Stimulated activated CD4-positive, alpha-beta T cell treated with anti-CD3 and anti-CD28 coated beads, Interleukin-12 subunit alpha, Interleukin-12 subunit beta, amount 100 ng/mL, for 24 hours (primary cell): ENCODE measurements at places on chromosomes 7 and 10.

DNA sequence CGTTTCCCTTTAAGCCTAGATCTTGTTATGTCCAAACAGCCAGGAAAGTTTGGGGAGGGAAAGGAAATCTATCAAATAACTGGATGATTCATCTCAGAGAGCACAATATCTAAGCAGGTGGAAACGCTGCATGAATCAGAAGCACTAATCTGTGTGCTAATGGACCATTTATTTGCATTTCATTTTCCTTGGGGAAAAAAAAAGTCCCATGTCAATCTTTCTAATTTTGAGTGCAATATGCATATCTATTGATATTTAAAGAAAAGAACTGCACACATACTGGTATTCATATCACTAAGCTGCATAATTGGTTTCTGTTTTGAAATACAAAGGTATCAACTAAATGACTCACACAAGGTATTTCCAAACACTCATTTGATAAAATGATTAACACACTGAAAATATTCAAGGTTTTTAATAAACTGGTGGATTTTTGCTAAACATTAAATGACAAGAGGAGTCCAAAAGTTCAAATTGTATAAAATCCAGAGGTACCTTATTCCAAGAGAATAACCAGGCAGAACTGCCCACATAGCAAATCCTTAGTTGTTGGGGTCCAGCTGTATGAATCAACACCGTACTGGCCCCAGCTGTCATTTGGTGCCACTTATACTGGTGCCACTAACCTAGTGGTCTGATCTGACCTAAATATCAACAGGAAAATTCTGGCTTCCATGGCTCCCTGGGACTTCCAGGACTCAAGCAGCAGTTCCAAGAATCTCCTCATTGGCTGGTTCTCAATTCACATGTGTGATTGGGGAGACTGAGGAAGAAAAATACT lies 122.2 kb upstream of the SP4 start:
- no peak for DNase-seq

GRCh38 chr10:11381511-11381910 lies 229.9 kb downstream of the USP6NL start:
- DNase-seq: no peak

DNA sequence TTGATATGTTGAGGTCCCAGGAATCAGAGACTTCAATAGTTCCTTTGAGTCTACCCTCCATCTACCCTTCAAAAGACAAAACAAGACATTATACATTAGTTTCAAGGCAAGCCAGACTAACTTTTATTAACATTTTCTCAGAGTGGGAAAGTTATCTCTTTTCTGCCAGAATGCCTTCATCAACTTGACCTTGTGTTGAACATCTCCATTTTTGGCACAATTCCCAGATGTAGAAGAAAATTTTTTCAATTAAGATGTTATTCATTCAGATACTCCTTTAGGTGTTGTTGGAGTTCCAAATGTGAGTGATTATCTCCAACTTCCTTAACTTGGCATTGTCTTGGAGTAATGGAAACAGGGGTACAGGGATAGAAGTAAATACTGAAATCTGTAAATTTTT lies 59.1 kb downstream of the NRF1 start:
- DNase-seq: no peak

- no peak for DNase-seq
These were observed 10.7 kb upstream of the KMT2E start for GRCh38 chr7:105003275-105003674.

DNA sequence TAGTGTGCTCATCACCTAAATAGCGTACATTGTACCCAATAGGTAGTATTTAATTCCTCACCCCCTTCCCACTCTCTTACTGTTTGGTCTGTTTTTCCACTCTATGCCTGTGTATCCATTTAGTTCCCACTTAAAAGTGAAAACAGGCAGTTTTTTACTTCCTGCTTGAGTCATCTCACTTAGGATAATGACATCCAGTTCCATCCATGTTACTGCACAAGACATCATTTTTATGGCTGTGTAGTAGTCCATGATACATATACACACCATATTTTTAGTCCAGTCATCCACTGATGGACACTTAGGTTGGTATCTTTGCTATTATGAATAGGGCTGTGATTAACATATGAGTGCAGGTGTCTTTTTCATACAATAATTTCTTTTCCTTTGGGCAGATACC lies 10.1 kb downstream of the STK17A start:
- no peak for DNase-seq

DNA sequence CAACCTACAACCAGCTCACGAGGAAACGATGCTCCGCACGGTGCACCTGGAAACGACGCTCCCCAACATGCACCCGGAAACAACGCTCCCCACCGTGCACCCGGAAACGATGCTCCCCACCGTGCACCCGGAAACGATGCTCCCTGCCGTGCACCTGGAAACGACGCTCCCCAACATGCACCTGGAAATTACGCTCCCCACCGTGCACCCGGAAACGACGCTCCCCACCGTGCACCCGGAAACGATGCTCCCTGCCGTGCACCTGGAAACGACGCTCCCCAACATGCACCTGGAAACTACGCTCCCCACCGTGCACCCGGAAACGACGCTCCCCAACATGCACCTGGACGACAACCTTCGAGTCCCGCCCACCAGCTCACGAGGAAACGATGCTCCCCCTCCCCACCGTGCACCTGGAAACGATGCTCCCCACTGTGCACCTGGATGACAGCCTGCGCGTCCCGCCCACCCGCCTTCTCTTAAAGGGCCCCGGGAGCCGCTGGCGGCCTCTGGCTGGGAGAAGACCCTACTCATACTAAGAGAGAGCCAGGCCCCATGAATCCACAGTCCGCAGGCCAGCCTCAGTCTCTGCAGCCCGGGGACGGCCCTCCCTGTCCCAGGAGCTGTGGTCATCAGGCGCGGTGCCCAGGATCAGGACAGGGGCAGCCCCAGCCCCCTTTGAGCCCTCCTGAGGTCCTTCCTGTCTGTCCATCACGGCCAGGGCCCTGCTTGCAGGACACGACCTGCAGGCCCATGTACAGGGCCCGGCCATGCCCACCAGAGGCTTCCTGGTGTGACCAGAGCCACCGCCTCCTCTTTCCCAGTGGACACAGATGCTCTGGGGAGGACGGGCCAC lies 98.3 kb downstream of the PDGFA start:
- no peak for DNase-seq

GRCh38 chr10:63238501-63238900 lies 105.4 kb downstream of the NRBF2 start:
- DNase-seq: no peak

DNA sequence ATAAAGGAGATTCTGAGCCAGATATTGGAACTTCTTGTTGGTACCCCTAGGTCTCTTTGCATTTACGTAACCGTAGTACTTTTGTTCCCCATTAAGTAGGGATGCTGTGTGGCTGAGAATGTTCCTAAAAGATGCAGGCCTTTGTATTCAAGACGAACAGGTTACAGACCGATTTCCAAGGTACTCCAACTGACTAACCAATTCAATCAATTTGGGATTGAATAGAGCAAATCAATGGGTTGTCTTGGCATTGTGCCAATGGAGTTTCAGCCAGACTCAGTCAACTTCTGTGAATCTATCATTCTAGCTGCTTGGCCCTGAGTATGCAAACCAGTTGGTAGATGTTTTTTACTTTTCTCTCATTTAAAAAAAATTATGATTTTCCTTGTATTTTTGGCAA lies 347.3 kb upstream of the NPVF start:
- no peak for DNase-seq

DNA sequence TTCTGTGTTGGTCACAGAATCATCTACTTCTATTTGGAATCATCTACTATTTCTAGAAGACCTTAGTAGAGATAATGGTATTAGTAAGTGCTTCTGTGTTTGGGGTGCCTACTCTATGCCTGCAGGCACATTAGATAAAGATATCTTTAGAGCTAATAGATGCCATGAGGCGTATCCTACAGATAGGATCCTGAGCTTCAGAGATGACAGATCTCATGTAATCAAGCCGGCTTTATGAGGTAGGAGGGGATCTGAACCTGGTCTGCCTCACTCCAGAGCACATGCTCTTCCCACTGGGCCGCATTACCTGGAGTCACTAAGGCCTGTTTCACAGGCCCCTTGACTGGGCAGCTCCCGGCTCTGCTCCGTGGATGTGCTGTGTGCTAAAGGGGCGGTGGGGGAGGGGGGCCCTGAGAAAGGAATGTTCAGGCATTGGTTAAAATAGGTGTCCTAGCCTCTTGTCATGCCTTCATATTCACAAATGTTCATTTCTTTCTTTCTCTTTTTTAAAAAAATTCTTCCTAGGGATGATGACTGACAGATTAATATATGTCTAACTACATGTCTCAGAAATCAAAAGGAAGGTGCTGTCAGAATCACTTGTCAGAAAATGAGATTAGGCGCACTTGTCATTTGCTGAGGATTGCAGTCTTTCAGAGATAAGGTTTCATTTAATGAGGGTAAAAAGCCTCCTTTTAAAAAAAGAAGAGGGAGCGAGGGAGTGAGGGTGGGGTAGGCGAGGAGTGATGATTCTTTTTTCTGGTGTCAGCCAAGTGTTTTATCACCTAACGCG lies 458.0 kb upstream of the GALNT17 start:
- no peak for DNase-seq

DNA sequence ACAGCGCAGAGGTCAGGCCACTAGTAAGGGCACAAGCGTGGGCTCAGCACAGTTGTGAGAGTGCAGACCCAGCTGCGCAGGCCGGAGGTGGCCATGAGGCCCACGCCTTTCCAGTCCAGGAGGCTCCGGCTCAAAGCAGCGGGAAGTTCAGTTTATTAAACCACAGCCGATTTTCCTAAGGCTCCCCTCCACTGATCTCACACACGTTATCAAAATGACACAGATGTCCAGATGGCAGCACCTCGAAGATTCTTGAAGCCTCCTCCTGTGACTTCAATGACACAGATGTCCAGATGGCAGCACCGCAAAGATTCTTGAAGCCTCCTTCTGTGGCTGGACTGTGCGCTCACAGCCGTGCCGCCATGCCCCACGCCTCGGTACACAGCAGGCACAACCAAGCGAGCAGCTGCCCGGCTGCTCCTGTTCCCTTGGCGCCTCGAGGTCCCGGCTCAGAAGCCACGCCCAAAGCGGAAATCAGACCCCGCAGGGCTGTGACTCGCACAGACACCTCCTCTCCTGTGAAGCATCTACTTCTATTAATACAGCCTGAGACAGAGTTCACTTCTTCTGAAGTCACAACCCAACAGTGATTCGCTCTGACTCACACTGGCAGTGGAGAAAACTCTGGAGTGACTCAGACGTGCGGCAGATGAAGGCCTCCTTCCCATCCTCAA lies 122.7 kb downstream of the MAD1L1 start:
- peak; percentile 45 for DNase-seq

DNA sequence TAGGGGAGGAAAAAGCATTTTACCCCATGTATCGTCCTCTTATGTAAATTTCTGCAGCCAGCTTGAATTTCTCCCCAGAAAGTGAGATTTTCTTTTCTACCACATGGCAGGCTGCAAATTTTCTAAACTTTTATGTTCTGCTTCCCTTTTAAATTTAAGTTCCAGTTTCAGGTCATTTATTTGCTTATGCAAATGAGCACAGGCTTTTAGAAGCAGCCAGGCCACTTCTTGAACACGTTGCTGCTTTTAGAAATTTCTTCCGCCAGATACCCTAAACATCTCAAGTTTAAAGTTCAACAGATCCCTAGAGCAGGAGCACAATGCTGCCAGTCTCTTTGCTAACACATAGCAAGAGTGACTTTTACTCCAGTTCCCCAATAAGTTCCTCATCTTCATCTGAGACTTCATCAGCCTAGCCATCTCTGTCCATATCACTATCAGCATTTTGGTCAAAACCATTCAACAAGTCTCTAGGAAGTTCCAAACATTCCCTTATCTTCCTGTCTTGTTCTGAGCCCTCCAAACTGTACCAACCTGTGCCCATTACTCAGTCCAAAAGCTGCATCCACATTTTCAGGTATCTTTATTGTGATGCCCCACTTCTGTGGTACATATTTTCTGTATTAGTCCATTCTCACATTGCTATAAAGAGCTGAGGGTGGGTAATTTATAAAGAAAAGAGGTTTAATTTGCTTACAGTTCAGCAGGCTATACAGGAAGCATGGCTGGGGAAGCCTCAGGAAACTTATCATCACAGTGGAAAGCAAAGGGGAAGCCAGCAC lies 16.3 kb downstream of the EZH2 start:
- DNase-seq: no peak
